ENCODE measurements at places on chromosomes 13 and 19.
A peak's percentile ranks its signal among the peaks of the same experiment; 100 is the strongest.

- DNase-seq, result no peak
These were observed at the start of gene TMTC4 for GRCh38 chr13:100674572-100674871. TSS of gene TMTC4 (minus strand) at chr13:100674795. CDS start at chr13:100670362, 4,433 bp downstream.

GRCh38 chr13:102830646-102831045 is 15.2 kb upstream of the ERCC5 start:
- no peak for DNase-seq

- no peak for DNase-seq
These were observed 118.3 kb downstream of the LHFPL6 start for GRCh38 chr13:39484506-39485313.

DNA sequence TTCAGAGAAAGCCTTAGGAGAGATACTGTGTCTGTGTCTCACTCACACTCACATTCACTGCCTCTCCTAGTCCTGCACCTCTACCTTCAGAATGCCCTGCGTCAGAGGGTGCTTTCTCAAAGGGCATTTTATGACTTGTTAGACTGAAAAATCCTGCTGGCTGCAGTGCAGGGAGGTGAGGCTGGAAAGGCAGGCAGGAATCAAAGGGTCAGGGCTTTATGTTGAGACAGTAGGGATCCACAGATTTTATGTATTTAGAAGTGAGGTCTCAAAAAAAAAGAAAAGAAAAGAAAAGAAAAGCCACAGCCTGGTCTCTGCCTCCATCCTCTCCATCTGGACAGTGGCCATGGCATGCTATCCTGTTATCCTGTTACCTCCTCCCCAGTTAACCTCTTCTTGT is 936.0 kb upstream of the SLC10A2 start:
- no peak for DNase-seq

DNA sequence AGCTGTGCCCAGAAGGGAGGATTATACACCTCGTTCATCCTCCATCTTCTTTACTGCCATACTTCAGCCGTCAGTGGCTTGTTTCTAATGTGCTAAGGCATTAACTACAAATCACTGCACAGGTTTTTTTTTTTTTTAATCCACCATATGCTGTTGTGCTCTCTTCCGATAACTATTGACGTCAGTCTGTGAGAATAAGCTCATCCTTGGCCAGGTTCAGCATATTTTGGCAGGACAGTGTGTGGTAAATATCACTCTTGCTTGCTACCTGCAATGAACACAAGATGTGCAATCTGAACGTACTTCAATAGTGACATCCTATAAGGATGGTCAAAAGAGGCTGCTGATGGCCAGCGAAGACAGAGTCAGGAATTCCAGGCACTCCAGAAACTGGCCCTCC is 2030.7 kb upstream of the PCDH20 start:
- DNase-seq, result no peak

- no peak for DNase-seq
These were observed 135.7 kb downstream of the CRYL1 start for GRCh38 chr13:20389696-20390525.

DNA sequence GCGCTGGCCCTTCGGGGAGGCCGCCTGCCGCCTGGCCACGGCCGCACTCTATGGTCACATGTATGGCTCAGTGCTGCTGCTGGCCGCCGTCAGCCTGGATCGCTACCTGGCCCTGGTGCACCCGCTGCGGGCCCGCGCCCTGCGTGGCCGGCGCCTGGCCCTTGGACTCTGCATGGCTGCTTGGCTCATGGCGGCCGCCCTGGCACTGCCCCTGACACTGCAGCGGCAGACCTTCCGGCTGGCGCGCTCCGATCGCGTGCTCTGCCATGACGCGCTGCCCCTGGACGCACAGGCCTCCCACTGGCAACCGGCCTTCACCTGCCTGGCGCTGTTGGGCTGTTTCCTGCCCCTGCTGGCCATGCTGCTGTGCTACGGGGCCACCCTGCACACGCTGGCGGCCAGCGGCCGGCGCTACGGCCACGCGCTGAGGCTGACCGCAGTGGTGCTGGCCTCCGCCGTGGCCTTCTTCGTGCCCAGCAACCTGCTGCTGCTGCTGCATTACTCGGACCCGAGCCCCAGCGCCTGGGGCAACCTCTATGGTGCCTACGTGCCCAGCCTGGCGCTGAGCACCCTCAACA is 1.2 kb downstream of the F2RL3 start:
- no peak for DNase-seq

DNA sequence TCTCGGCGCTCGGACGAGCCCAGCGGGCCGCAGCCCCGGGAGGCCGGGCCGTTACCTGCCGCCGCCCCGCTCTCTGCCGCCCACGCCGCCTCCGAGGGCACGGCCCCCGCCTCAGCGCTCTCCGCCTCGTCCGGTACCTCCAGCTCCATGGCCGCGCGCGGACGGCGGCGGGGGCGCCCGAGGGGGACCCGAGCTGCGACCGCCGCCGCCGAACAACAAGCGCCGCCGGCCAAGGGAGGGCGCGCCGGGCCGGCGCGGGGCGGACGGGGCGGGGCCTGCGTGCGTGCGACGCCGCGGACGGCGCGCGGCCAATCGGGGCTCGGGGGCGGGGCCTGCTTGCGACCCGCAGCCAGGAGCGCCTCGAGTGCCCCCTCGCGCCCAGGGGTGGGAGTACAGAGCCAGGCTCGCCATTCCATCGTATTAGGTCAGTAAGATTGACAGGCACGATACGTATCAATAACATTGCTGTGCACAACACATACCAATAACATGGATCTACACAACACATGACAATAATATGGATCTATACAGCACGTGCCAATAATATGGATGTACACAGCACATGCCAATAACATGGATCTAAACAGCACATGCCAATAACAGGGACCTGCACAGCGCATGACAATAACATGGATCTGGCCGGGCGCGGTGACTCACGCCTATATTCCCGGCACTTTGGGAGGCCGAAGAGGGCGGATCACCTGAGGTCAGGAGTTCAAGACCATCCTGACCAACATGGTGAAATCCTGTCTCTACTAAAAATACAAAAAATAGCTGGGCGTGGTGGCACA is at the start of gene PIP5K1C:
Gene PIP5K1C (minus strand): TSS at position 227 of the 791 bp plus-strand sequence. CDS start 78 bp downstream, at position 149.
- DNase-seq, result peak; percentile 92

DNA sequence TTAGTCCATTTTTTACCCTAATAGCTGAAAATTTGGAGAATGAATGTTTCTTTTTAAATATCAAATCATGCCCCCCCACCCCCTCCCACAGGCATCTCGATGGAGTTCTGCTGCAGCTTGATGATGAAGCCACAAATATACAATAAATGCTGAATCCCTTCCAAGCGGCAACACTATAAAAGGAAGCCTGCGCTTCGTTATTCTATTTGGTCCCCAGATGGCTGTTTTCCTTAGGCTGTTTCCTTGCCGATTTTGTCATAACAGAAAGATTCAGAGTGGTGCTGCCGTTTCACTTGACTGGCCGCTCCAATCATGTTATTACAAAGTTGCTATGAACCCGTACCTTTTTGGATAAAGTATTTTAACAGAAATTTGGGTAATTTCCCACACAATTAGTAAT is 79.5 kb downstream of the MYO16 start:
- no peak for DNase-seq

DNA sequence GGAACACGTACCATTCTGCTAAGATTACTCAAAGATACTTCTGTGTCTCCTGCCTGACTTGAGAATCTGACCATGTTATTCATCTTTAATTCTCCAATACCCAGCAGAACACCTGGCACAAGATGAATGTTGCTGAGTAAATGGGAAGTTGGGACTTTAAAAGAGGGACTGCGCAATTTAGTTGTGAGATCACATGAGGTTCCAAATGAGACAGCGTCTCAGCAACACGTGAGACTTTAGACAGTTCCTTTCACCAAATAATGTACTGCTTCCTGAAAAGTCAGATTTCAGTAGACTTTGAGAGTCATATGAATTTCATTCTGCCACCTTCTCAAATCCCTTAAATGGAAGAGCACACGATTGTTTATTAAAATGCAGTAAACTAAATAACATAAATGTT is 36.7 kb downstream of the DOCK9 start:
- no peak for DNase-seq

DNA sequence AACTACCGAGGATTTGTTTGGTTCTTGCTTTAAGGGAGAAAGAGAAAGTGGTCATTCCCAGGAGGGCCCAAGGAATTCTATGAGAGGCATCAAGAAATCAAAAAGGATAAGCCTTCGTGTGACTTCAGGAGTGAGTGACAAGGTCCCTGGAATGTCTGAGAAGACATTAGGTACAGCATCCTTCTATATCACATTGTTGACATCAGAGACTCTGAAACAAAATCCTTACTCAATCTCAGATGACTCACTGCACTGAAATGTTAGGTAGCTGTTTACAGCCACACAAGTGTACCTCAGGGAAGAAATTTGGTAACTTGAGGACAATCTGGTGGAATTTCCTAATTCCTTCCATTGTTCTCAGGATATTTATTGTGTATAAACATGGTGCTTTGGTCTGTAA is 7.9 kb upstream of the LGALS14 start:
- no peak for DNase-seq

DNA sequence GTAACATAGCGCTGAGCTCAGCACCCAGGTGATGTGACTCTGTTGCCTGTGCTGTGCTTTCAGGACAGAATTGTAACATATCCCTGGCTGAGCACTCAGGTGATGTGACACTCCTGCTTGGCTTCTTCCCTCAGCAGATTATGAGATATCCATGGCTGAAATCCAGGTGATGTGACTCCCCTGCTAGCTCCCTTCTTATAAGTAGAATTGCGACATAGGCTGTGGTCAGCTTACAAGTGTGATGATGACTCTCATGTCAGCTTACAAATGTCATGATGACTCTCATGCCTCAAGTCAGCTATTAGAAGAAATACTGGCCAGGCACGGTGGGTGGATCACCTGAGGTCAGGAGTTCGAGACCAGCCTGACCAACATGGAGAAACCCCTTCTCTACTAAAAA is 14.3 kb upstream of the ZNF429 start:
- no peak for DNase-seq

GRCh38 chr13:97567510-97568243 is 133.7 kb downstream of the RAP2A start:
- no peak for DNase-seq

DNA sequence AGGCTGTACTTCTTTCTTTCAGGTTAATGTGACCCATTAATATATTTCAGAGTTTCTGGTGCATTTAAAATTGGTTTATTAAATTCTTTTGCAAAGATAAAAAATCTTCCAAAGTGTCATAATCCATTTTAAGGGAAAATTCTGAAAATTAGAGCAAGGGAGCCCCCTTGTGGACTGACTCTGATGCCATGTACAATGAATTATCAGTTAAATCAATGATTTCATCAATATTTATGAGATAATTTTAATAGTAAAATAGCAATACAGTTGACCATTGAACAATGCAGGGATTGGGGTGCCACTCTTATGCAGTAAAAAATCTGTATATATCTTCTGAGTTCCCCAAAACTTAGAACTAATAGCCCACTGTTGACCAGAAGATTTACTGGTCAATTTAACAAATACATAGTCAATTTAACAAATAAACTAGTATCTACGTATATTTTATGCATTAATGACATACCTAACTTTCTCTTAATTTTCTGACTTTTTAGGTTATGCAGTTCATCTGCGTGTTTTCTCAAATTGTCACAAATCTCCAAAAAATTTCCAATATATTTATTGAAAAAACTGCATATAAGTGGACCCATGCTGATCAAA is 479.1 kb upstream of the MIR17HG start:
- DNase-seq, result peak; percentile 65

DNA sequence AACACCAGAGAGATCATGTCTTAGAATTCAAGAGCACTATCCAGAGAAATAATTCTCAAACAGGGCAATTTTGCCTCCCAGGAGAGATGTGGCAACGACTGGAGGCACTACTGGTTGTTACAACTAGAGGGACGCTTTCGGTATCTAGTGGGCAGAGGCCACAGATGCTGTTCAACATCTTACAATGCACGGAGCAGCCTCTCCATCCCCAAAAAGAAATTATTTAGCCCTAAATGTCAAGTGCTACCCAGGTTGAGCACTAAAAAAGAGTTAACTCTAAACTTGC is 78.6 kb downstream of the ABCC4 start:
- DNase-seq, result no peak

DNA sequence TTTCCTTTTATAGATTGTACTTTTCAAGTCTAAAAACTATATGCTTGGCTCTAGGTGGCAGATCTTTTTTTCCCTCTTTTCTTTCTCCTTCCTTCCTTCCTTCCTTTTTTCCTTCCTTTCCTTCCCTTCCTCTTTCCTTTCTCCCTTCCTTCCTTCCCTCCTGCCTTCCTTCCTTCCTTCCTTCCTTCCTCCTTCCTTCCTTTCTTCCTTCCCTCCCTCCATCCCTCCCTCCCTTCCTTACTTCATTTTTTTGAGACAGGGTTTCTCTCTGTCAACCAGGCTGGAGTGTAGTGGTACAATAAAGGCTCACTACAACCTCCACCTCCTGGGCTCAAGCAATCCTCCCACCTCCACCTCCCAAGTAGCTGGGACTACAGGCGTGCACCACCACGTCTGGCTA is 48.1 kb downstream of the F2RL3 start:
- DNase-seq, result no peak

DNA sequence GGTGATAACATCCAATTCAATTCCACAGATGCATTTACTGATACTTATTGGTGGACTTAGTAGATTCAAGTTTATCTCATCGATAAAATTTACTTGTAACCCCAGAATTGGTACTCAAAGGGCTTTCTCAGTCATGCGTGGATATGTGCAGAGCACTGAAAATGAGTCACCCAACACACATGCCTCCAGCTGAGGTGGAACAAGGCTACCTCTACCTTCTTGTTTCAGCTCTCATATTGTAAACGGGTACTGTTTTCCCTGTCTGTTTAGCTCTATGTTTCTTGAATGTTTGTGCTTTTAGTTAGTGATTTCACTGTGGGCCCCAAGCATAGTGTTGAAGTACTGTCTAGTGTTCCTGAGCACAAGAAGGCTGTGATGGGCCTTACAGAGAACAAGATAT is 1.5 kb downstream of the LRRC63 start:
- DNase-seq, result no peak

GRCh38 chr19:31591258-31591657 is 242.0 kb upstream of the TSHZ3 start:
- DNase-seq, result no peak

DNA sequence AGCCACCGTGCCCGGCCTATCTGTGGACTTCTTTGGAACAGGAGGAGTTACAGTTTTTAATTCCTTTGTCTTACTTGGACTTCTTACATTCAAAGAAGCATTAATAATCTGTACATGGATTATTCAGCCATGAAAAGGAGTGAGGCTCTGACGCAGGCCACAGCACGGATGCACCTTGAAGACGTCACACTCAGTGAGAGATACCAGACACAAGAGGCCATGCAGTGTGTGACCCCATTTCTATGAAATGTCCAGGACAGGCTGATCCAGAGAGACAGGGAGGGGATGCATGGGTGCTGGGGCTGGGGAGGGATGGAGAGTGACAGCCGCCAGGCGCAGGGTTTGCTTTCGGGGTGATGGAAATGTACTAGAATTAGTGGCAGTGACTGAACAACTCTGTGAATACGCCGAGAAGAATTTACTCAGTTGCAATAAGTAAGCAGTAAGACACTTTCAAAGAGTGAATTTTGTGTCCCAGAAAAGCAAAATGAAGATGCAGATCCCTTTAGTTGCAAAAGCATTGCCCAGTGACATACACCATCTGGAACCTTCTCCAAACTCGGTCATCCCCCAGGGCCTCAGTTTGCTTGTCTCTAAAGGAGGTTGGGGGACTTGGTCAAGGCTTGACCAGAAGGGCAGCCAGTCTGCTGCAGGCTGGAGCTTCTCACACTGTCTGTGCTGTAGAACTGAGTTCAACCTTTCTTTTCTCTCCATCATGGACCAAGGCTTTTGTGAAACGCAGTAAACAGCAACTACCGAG is 25.3 kb downstream of the PIP5K1C start:
- DNase-seq, result no peak

- DNase-seq, result no peak
These were observed 29.0 kb downstream of the GPX4 start for GRCh38 chr19:1132552-1133383.
